Breast epithelium (tissue), 4 donors: ENCODE measurements at places on chromosomes 12 and 14. TPM values are rescaled to one million over a fixed set of nuclear protein-coding genes. Genes with fewer than 3 reads are reported as not detected.

GRCh38 chr14:86299994-86300393, 770.0 kb downstream of the FLRT2 start:
- no peak for DNase-seq

DNA sequence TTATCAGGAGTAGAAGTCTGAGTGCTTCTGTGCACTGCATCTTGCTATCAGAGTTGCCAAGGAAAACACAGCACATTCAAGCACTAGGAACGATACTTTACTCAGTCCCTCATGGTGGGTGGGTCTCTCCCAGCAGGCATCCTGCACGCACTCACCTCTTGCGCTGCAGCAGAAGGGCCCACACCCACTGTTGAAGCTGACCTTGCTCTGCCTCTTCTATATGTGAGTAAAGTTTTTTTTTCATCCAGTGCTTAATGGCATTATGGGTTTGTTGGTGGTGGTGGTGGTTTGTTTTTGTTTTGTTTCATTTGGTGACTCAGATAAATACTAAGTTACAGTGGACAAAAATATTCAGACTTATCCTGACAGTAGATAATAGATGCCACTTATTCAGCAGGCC, 348.5 kb downstream of the EGLN3 start:
- DNase-seq, result no peak

- no peak for DNase-seq
Observed at GRCh38 chr12:10122689-10123088, 7.3 kb downstream of the CLEC7A start.

GRCh38 chr14:94203473-94204210, 29.5 kb downstream of the PPP4R4 start:
- no peak for DNase-seq

DNA sequence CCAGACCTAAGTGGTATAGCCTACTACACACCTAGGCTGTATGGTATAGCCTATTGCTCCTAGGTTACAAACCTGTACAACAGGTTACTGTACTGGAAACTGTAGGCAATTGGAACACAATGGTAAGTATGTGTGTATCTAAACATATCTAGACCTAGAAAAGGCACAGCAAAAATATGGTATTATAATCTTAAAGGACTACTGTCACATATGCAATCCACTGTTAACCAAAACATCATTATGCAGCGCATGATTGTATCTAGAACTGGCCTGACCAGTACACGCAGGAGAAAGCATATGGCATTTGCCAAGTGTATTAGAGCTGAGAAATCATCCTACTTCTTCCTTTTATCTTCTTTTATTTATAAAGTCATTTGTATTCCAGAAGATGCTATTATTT, 75.5 kb downstream of the SLC8A3 start:
- DNase-seq, result no peak

DNA sequence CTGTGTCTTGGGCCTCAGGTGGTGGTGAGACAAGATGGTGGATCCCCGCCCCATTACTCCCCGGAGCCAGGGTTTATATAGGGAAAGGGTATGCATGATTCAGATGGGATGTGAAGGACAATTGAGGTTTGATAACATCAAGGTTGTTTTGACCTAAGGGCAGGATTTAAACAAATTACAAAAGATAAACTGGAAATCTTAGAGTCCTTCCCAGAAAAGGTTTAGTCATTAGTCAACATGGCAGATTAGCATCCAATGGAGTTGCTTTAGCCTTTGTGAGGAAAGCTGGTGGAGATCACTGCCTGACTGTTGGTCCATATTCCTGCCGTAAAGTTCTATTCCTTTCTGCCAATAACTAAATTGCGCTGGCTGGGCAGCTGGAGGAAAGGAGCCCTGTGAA, 15.6 kb upstream of the FRMD6 start:
- DNase-seq, result no peak

DNA sequence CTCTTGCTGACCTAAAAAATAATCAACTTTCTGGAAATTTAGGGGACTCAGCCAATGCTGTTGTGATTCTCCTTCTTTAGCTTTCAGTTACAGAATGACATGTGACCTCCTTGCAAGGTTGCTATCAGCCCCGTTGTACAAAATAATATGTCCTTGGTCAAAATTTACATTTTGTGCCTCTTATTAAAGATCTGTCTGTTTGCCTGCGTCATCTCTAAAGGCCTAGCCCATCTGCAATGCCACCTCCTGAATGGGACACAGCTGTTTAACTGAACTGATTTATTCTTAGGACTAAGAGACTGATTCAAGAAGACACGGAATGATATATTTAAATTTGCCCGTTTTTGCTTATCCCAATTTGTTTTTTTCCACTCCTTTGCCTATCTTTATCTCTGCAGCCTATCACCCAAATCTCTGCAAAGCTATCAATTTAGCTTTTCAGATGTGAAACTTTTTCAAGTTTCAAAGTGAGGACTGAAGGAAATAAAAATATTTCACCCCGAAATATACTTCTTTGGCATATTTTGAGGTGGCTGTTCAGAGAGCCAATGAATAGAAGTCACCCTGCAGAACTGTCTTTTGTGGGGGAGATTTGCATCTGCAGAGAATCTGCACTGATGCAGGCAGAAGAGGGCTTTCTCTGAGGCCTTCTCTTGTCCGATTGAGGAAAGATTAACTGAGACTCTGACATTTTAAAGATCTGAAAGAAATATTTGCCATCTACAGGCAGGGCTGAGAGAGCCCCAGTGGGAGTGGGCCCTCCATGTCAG, 126.0 kb downstream of the VEZT start:
- DNase-seq, result no peak

DNA sequence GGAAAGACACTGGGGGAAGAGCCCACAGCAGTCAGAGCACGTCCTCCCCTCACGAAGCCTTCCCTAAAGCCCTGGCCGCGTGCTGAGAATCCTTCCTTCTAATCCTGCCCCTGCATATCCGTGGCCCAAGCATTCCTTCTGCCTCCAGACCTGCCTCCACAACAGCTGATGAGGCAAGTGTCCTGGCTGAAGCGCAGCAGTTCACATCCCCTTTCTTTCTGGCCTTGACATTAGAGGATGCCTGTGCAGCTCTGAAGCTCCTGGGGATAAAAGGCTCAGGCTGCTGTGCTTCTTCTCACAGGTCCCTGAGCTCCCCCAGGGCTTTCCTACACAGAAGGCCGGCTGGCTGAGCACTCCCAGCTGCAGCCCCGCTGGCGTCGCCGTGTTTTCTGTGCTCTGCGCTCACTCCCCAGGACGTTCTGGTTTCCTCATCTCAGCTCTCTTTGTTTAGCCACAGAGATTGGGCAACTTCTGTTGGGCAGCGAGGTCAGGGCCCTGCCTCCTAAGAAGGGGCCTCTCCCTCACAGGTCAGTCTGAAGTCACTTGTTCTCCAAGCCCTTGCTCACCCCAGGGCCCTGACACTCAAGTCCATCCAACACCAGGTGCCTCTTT, 45.8 kb downstream of the NINJ2 start:
- no peak for DNase-seq

- DNase-seq, result no peak
Observed at GRCh38 chr12:78018171-78018910, 187.6 kb downstream of the NAV3 start.

GRCh38 chr12:127355061-127355841, 911.7 kb upstream of the TMEM132C start:
- DNase-seq, result no peak

- no peak for DNase-seq
Observed at GRCh38 chr12:62210422-62210821, 49.8 kb upstream of the USP15 start.

DNA sequence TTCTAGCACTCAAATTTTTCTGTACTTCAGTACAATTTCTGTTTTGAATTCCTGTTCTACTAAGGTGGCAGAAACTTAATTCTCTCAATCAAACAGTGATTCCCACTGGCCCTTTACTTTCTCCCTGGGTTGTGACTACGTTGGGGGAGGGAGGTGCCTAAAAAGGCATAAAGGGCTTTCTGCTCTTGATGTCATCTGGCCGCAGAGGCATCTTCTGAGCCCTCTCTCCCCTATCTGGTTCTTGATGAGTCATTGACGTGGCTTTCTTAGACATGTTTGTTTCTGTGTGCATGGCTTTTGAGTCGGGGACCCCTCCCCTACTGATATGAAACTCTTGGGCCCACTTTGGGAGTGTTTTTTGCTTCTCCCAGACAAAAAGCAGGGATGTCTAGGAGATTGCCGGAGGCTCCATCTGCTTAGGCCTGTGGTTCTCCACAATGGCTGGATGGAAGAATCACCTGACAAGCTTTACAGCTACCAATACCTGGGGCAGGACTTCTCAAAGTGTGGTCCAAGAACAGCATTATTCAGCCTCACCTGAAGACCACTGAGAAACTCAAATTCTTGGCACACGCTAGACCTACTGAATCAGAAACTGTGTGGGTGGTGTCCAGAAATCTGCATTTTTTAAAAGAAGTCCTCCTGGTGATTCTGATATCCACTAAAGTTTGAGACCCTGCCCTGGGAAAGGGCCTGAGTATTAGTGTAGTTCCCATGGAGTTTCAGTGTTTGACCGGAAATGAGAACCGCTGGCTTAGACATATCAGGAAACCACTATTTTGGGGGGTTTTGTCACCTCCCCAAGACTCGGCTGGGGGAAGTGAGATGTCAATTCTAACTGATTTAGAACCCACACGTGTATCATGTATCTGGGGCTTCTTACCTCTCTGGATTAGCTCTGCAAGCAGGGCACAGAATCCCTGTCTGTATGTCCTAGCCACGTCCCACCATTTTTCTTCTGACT, 395.7 kb upstream of the PDE3A start:
- no peak for DNase-seq

- DNase-seq, result no peak
Observed at GRCh38 chr12:114213055-114213581, 192.8 kb downstream of the TBX5 start.

- DNase-seq, result no peak
Observed at GRCh38 chr12:13534645-13535398, 338.3 kb downstream of the EMP1 start.

GRCh38 chr12:5798242-5799015, 146.6 kb downstream of the ANO2 start:
- DNase-seq, result no peak

DNA sequence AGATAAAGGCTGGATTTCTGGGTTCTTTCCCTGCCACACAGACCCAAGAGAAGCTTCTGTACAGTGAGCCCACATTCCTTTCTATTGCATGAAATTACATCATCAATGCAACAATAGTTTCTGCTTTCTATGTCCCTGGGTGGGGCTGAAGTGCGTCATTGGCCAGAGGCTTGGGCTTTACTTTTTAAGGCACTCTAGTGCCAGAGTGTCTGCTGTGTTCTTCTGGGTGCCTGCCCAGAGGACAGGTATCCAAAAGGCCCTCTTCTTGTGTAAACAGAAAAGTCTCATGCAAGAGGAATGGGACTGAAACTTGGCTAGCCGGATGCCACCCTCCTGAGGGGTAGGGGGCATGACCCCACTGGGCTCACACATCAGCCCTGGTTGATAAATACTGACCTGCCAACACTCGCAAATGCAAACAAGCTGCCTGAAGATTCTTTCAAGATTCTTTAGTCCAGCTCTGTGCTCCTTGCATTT, 5.9 kb downstream of the KRT86 start:
- peak; percentile 98 for DNase-seq

DNA sequence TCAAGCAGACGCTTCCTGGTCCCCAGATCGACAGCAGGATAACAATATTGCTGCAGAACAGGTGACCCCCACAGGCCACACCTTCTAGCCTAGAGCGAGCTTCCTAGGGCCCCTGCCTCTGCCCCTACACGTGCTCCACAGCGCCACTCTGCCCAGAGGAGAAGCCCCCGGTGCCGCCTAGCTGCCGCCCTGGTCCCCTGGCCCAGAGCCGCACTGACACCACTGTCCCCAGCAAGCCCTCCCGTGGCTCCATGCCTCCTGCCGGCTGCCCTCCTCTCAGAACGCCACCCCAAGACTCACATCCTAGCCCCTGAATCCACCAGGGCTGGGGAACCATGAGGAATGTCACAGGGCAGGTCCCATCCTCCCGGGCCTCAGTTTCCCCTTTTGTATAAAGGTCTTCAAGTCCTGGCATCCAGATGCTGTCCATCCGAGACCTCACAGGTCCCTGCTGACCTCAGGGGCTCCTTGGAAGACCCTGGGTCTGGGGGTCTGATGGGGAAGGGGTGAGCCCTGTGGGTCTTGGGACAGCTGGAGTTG, 31.0 kb downstream of the JAG2 start:
- DNase-seq, result peak; percentile 43

DNA sequence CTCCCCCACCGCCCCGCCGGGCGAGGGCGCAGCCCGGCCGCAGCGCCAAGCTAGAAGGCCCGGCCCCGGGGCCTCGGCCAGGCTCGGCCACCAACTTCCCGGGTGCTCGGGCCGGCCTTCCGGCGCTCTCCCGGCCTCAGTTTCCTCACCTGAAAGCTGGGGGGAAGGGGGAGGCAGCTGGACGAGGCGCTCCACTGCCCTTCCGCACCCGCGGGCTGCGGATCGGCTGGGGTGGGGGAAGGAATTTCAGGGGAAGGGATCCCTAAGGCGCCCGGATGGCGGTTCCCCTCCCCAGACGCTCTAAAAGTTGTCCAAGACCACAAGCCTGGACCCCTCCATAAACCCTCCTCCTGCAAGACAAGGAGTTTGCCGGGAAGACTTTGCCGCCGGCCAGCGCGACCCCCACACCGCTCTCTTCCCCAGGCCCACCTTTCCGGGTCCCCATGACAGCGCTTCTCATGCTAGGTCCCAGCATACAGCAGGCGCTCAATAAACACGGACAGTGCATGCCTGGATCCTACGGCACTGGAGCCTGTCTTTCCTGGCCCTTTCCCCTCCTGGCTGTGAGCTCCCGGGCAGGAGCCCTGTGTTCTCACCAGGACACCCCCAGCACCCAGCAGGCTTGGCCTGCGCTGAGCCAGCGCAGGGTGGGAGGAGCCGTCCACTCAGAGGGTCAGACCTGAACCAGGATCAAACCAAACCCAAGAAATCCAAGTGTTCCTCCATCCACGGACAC, 18.1 kb downstream of the BEGAIN start:
- DNase-seq, result no peak

GRCh38 chr14:68375376-68375775, 417.5 kb downstream of the ZFP36L1 start:
- DNase-seq, result no peak

- DNase-seq, result no peak
Observed at GRCh38 chr12:19744705-19745218, 305.5 kb downstream of the AEBP2 start.

GRCh38 chr14:92958373-92959188, 35.6 kb downstream of the CHGA start:
- no peak for DNase-seq

GRCh38 chr12:9244894-9245293, 36.7 kb upstream of the PZP start:
- peak; percentile 63 for DNase-seq

The PPP1R36 gene
- total RNA-seq, result 2.3 TPM

The BDKRB2 gene
- total RNA-seq, result 1.1 TPM

The RNF212B gene
- not detected for total RNA-seq

The LRCOL1 gene
- not detected for total RNA-seq

The GALNT9 gene
- total RNA-seq, result 2.9 TPM

The NOVA1 gene
- total RNA-seq, result 59.0 TPM

The ZFHX2 gene
- 0.48 TPM for total RNA-seq

The PLBD2 gene
- 26.9 TPM for total RNA-seq

The JPH4 gene
- total RNA-seq, result 0.73 TPM
